ENCODE measurements at places on chromosomes 12 and 14. TPM values are rescaled to one million over a fixed set of nuclear protein-coding genes. Genes with fewer than 3 reads are reported as not detected.
A peak's percentile ranks its signal among the peaks of the same experiment; 100 is the strongest.

- no peaks in the 10 kb centered on the region for H3K27me3 ChIP-seq
- peak; percentile 32 for DNase-seq
- no peaks in the 10 kb centered on the region for H3K36me3 ChIP-seq
- H3K4me3 ChIP-seq, result no peak overlapping the region
- H3K27ac ChIP-seq, result no peak overlapping the region
Measured at GRCh38 chr14:104950021-104950420, 25.3 kb downstream of the PLD4 start.

- peaks cover 4% of the 10 kb centered on the region for H3K4me1 ChIP-seq
- H3K4me3 ChIP-seq, result no peak overlapping the region
- H3K36me3 ChIP-seq, result no peaks in the 10 kb centered on the region
- H3K27me3 ChIP-seq, result no peaks in the 10 kb centered on the region
Measured at GRCh38 chr12:104243551-104243950, 28.0 kb downstream of the TXNRD1 start.

GRCh38 chr12:94942663-94943062 is 60.8 kb downstream of the NDUFA12 start:
- no peak overlapping the region for H3K4me3 ChIP-seq
- no peaks in the 10 kb centered on the region for H3K36me3 ChIP-seq
- H3K27me3 ChIP-seq, result no peaks in the 10 kb centered on the region
- H3K4me1 ChIP-seq, result peaks cover 13% of the 10 kb centered on the region

DNA sequence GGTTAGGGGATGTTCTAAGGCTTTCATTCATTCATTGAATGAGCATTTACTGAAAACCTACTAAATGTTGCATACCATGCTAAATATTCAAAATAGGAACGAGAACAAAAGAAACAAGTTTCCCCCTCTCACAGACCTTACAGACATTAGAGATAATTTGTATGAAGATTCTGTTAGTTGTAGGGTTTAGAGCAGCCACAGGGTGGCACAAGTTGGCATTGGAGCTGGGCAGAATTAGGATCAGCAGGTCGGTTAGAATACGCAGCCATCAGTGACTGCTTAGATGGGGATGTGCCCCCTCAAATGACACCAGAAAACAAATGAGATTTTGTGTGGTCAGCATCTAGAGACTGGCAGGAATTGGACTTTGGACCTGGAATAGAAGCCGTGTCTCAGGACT is 166.3 kb upstream of the DAAM1 start:
- H3K27me3 ChIP-seq, result no peaks in the 10 kb centered on the region
- H3K27ac ChIP-seq, result no peak overlapping the region
- H3K4me3 ChIP-seq, result no peak overlapping the region
- no peak for DNase-seq

GRCh38 chr12:15787778-15788177 is 1.4 kb downstream of the EPS8 start:
- no peaks in the 10 kb centered on the region for H3K4me1 ChIP-seq
- H3K27ac ChIP-seq, result peak overlapping the region; percentile 91
- H3K36me3 ChIP-seq, result no peaks in the 10 kb centered on the region
- no peaks in the 10 kb centered on the region for H3K27me3 ChIP-seq
- no peak for DNase-seq

DNA sequence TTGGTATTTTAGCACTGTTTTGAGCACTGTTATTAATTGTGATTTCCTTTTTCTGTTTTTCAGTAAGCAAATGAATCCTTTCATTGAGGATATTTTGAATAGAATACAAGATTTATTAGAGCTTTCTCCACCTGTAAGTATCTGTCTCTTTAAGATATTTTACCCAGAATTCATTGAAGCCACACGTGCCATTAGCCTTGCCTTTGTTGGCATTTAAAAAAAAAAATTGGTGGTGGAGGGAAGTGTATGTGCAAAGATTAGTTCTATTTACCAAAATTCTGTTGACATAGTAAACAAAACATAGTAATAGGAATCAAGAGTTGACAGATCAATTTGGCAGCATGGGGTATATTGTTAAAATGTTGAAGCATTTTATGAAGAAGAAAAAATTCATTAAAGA is 23.8 kb downstream of the XPOT start:
- H3K36me3 ChIP-seq, result peaks cover 100% of the 10 kb centered on the region
- DNase-seq, result no peak
- H3K27me3 ChIP-seq, result no peaks in the 10 kb centered on the region
- H3K4me3 ChIP-seq, result no peak overlapping the region
- H3K4me1 ChIP-seq, result no peaks in the 10 kb centered on the region

DNA sequence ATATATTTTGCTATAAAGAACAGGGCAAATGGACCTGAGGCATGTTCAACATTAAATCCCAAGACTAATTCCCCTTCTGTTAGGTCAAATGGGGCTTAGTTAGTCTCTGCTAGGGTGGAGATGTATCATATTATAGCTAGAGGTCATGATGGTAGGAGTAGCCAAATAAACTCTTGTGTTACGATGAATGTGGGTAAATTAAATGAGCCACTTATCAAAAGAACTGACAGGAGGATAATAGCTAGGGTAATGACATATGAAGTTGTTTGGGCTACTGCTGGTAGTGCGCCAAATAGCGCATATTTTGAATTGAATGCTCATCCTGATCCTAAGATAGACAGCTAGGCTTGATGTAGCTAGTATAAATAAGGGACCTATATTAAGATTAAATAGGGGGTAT is 445.0 kb downstream of the GXYLT1 start:
- no peak overlapping the region for H3K4me3 ChIP-seq
- H3K36me3 ChIP-seq, result no peaks in the 10 kb centered on the region
- H3K4me1 ChIP-seq, result no peaks in the 10 kb centered on the region
- H3K27ac ChIP-seq, result no peak overlapping the region

- H3K4me3 ChIP-seq, result no peak overlapping the region
- H3K27ac ChIP-seq, result peak overlapping the region; percentile 22
- H3K4me1 ChIP-seq, result peaks cover 26% of the 10 kb centered on the region
Measured at GRCh38 chr14:68307790-68308168, 485.1 kb downstream of the ZFP36L1 start.

- peak overlapping the region; percentile 32 for H3K27ac ChIP-seq
- H3K4me1 ChIP-seq, result peaks cover 58% of the 10 kb centered on the region
- H3K4me3 ChIP-seq, result peak overlapping the region; percentile 87
- DNase-seq, result no peak
- no peaks in the 10 kb centered on the region for H3K27me3 ChIP-seq
Measured at GRCh38 chr12:92138626-92139025, 7.0 kb downstream of the BTG1 start.

GRCh38 chr12:50488801-50489200 is 16.0 kb upstream of the DIP2B start:
- DNase-seq, result no peak
- no peak overlapping the region for H3K27ac ChIP-seq
- no peaks in the 10 kb centered on the region for H3K4me1 ChIP-seq
- H3K27me3 ChIP-seq, result no peaks in the 10 kb centered on the region
- no peaks in the 10 kb centered on the region for H3K36me3 ChIP-seq
- H3K4me3 ChIP-seq, result no peak overlapping the region

- no peak for DNase-seq
Measured at GRCh38 chr12:121775501-121775900, 18.0 kb downstream of the RHOF start.

DNA sequence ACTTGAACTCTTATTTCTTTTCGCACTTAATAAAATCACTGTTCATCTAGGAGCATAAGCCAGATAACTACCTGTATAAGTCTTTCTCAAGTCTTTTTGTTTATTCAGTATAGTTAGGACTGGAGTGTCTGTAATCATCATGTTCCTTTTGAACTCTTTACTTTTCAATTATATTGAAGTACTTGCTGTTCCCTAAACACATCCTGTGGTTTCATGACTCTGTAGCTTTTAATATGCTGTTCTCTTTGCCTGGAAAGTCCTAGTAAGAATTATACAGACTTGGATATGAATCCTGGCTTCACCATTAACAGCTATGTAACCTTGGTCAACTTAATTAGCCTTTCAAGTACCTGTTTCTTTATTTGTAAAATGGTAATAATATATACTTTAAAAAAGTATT is 88.2 kb downstream of the CCDC91 start:
- no peak overlapping the region for H3K4me3 ChIP-seq
- H3K4me1 ChIP-seq, result no peaks in the 10 kb centered on the region
- no peak overlapping the region for H3K27ac ChIP-seq
- no peak for DNase-seq
- H3K36me3 ChIP-seq, result no peaks in the 10 kb centered on the region
- H3K27me3 ChIP-seq, result no peaks in the 10 kb centered on the region

- no peak overlapping the region for H3K4me3 ChIP-seq
- H3K27me3 ChIP-seq, result no peaks in the 10 kb centered on the region
- no peaks in the 10 kb centered on the region for H3K36me3 ChIP-seq
- no peak overlapping the region for H3K27ac ChIP-seq
- no peaks in the 10 kb centered on the region for H3K4me1 ChIP-seq
Measured at GRCh38 chr14:61229475-61229888, 51.7 kb downstream of the TMEM30B start.

DNA sequence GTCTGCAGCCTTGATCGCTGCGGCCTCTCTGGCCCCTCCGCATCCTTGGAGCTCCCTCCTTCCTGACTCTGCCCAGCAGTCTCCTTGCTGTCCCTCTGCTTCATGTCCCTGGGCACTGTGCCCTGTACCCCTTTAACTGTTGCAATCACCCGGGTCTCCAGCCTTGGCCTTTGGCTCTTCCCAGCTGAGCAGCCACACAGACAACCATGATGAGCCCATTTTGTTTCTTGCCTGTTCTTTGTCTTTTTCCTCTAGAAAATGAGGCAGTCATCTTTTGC is 40.6 kb upstream of the MEG3 start:
- no peak overlapping the region for H3K4me3 ChIP-seq

DNA sequence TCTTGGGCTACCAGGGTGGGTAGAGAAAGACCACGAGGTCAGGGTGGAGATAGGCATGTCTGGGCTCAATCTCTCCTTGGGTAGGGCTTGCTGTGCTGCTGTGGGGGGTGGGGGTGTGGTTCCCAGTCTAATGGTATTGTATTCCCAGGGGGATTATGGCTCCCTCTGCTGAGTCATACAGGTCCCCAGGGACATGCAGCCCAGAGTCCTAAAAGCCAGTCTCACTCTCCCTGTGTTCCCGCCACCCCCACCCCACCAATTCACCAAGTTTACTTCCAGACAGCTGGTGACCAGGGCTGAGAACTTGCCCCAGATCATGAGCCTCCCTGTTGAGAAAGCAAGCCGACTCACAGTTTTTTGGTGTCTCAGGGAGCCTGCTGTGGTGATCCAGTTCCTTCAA is 367.6 kb downstream of the C12orf75 start:
- H3K4me3 ChIP-seq, result no peak overlapping the region
- H3K4me1 ChIP-seq, result no peaks in the 10 kb centered on the region
- H3K27ac ChIP-seq, result no peak overlapping the region
- no peaks in the 10 kb centered on the region for H3K27me3 ChIP-seq
- DNase-seq, result no peak

- H3K36me3 ChIP-seq, result no peaks in the 10 kb centered on the region
- DNase-seq, result no peak
- H3K4me3 ChIP-seq, result no peak overlapping the region
- peak overlapping the region; percentile 68 for H3K27ac ChIP-seq
- peaks cover 39% of the 10 kb centered on the region for H3K4me1 ChIP-seq
Measured at GRCh38 chr12:124732275-124733075, 131.2 kb downstream of the SCARB1 start.

DNA sequence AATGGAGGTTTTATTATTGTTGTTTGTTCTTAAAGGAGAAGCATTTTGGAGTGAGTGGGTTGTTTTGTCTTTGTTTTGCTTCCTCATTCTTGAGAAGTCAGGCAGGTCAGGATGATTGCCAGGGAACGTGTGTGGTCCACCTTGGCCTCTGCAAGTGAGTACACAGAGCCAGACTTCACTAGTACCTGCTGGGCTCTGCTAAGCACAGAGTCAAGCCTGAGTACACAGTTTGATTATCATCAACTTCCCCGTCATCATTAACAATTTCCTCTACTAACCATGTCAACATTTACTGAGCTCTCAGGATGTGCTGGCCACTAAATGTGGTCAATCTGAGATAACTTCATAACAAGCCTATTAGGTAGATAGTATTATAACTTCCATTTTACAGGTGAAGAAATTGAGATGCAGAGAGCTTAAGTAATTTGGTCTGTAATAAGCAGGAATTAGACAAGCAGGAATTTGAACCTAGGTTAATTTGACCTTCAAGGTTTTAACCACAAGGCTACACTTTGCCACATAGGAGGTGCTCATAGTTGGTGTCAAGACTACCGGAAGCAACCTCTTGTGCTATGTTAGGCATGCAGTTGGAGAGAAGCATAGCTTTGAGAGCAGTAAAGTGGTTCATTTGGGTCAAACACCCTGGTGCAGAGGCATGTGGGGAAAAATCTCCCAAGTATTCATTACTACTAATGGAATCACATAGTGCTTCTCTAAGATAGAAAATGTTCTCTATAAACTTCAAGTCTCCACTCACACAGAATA is 178.3 kb downstream of the NUAK1 start:
- DNase-seq, result peak; percentile 64
- no peaks in the 10 kb centered on the region for H3K36me3 ChIP-seq
- H3K4me3 ChIP-seq, result no peak overlapping the region
- H3K27ac ChIP-seq, result no peak overlapping the region
- no peaks in the 10 kb centered on the region for H3K27me3 ChIP-seq

- peak overlapping the region; percentile 60 for H3K27ac ChIP-seq
- H3K4me1 ChIP-seq, result peaks cover 17% of the 10 kb centered on the region
- peaks cover 43% of the 10 kb centered on the region for H3K27me3 ChIP-seq
Measured at GRCh38 chr14:38208618-38209562, 1.2 kb downstream of the SSTR1 start.

DNA sequence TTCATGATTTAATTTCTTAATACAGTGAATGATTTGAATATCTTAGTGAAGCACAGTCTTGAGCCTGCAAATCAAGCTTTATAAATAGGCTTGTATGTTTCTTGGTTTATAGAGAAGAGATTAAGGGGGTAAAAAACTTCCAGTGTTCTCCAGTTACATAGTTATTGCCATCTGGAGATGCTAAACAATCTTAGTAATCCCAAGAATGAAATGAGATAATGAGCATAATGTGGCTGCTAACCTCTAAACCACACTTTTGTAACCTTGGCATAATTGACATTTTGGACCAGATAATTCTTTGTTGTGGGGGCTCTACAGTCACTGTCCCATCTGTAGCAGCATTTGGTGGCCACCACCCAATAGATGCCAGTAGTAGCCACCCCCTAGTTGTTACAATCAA is 316.8 kb downstream of the CCDC91 start:
- H3K27me3 ChIP-seq, result no peaks in the 10 kb centered on the region
- no peak overlapping the region for H3K4me3 ChIP-seq
- no peaks in the 10 kb centered on the region for H3K36me3 ChIP-seq
- no peaks in the 10 kb centered on the region for H3K4me1 ChIP-seq
- no peak overlapping the region for H3K27ac ChIP-seq
- DNase-seq, result no peak

DNA sequence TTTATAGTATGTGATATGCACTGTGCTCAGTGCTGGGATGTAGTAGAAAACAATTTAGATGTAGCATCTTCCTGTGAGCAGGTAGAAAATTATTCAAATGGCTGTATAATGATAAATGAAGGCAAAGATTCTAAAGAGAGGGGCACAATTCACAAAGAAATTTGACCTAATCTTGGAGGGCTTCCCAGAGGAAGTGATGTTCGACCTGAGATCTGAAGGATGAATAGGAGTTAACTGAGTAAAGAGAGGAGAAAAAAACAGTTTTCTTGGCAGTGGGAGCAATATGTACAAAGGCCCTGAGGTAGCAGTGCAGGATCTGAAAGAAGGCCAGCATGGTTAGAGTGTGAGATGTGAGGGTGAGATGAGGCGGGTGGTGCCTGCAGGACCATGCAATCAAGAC is 15.2 kb downstream of the RPH3A start:
- no peak overlapping the region for H3K4me3 ChIP-seq
- no peaks in the 10 kb centered on the region for H3K36me3 ChIP-seq
- no peaks in the 10 kb centered on the region for H3K4me1 ChIP-seq
- H3K27me3 ChIP-seq, result peaks cover 26% of the 10 kb centered on the region
- DNase-seq, result no peak

The LRTM2 gene
- total RNA-seq, result not detected

The B3GNT4 gene
- total RNA-seq, result 0.30 TPM

The ZNF26 gene
- 12.6 TPM for total RNA-seq

The APOF gene
- not detected for total RNA-seq

The PABPN1 gene
- total RNA-seq, result 122 TPM

The TAS2R9 gene
- total RNA-seq, result not detected

The OTUB2 gene
- total RNA-seq, result 1.9 TPM
